Esophagus muscularis mucosa (tissue), 4 donors: ENCODE measurements at places on chromosomes 2 and 18. TPM values are rescaled to one million over a fixed set of nuclear protein-coding genes. Genes with fewer than 3 reads are reported as not detected.

DNA sequence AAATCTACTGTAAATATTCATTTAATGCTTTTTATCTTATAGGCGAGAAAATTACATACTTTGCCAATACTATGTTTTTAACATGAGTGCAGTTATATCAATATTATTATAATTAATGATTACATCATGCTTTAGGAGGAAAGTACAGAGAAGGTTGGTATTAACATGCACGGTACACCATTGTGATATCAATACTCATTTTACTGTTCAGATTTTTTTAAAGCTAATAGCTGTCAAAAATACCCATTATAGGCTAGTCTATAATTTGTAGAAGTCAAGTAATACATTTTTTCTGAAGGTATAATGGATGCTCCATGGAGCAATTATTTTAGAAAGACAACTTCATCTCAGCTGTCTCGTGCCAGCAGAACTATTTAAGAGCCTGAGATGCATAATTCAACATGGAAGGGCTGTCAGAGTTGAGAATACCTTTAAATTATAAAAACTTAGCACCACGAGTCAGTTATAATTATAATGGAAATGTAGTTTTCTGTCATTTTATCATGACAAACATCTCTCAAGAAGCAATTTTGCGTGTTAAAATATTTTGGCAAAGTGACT lies 1641.7 kb upstream of the ACVR2A start:
- no peak for DNase-seq

MYOM1 gene
- 17.2 TPM for total RNA-seq

DNA sequence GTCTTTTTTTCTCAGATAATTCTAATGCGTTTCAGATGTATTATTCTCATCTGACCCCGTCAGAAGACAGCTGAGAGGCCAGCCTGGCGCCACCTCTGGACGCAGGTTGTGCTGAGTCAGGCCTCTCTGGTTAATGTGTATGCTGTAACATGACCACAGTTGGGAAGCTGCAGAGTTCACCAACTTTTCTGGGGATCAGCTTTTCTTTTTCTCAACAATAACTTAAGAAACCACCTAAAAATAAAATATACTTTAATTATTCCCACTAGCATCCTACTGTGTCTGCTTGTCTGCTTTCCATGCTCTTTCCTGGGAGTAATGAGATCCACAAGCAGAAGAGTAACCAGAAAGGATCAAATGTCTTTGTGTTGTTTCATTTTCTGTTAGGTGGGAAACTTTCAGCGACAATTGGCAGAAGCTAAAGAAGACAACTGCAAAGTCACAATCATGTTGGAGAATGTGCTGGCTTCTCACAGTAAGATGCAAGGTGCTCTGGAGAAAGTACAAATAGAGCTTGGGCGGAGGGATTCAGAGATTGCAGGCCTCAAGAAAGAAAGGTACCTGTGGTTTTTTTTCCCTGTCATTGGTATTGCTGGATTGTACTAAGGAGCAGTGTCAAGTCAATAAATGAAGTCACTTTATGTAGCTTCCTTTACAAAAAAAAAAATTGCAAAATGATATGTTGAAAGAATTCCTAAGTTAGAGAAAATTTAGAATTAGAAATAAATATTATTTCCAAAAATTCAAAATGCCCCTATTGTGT lies 79.8 kb downstream of the CCDC150 start:
- no peak for DNase-seq

CYBRD1 gene
- total RNA-seq: 281 TPM

- no peak for DNase-seq
Measured at GRCh38 chr2:113158884-113159553, 14.8 kb upstream of the PSD4 start.

- no peak for DNase-seq
Measured at GRCh38 chr2:238382381-238382781, 44.3 kb upstream of the ASB1 start.

GRCh38 chr18:39299152-39299551 lies 1733.6 kb upstream of the CELF4 start:
- no peak for DNase-seq
